ENCODE measurements at places on chromosomes 5 and 9. TPM values are rescaled to one million over a fixed set of nuclear protein-coding genes. Genes with fewer than 3 reads are reported as not detected.

- no peak for DNase-seq
These were observed 1.3 kb downstream of the SDHA start for GRCh38 chr5:219460-219863.

DNA sequence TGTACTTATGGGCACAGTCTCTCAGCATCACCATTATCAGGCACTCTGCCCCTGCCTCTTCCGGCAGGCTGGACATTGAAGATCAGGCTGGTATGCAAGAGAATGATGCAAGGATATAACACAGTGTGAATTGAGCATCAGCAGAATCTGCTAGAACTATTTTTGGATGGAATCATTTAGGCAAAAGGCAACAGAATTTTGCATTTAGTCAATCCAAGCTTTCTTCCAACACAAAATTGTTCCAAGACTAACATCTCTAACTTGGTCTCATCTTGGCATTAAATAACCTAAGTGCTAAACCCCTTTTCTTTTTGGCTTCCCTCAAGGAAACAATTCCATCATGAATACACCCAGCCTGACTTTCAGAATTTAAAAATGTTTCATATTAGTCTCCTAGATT, 339.9 kb downstream of the PRELID2 start:
- DNase-seq: no peak

DNA sequence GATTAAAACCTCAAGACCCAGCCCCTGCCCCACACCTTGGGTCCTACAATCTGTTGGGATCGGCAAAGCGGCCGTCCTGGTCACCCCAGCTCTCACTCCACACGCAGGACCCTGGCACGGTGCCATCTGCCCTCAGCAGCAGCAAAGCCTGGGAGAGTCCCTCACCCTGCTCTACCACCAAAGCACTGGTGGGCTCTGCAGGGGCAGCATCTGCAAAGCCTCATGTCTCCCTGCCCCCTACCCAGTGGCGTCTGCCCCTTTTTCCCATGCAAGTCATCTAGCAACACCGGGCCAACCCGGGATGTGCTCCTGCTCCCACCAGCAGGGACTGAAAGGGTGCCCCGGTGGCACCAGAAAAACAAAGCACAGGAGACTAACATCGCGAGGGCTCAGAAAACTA, 19.6 kb upstream of the CNOT6 start:
- DNase-seq: no peak

DNA sequence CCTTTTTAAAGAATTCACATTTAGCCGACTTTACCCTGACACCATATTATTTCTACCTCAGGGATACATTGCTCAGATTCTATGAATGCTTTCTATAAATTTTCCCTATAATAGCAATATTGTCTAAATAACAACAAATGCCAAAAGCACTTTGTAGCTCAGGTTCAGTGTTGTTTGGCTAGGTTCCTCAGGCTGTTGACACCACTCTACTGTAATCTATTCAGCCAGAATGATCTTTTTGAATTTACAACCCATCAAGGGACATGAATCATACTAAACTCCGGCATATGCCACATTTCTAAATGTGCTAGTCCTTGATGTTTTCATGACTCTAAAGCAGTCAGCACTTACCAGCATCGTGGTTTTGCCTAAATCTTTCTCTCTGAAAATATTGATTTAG, 641.5 kb upstream of the CDH10 start:
- no peak for DNase-seq

DNA sequence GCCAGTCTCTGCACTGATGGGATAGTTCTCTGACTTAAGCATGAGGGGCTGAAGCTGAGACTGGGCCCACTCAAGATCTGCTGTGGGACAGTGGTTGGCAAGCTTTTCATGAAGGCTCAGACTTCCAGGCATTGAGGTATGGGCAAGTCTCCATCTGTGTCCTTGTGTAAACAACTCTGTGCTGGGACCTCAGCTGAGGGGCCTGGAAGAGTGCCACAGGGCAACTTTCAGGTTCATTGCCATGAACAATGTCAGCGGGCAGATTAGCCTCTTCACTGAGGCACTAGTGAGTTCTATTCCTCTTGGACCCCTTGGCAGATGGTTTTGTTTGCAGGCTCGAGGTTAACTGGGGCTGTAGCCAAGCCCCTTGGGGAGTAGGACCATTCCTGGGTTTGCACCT, 127.1 kb downstream of the MRPS30 start:
- no peak for DNase-seq

DNA sequence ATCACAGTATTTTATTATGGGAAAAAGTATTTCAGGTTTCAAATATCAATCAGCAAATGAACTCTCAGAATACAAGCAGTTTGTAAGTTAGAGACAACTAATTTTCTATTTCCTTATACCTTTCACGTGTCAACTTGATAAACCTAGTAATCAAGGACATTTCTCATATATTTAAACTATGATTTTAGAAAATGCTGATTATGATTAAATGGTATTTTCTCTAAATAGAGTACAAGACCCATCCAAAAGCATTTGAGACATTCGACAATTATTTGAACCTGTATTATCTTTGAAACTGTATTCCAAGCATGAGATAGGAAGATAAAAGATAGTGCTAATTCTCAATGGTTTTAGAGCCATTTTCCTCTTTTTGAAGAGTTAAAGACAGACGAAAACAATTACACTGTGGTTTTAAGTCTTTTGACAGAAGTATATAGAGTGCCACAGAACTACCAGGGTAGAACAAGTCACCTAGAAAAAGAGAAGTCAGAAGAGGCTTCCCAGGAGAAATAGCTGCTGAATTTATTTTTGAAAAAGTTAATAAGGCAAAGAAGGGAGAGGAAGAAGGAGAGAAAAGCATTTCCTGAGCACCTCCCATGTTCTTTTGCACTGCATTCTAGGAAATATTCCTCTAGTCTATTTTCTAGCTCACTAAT, 5.6 kb downstream of the MEIKIN start:
- DNase-seq: no peak

DNA sequence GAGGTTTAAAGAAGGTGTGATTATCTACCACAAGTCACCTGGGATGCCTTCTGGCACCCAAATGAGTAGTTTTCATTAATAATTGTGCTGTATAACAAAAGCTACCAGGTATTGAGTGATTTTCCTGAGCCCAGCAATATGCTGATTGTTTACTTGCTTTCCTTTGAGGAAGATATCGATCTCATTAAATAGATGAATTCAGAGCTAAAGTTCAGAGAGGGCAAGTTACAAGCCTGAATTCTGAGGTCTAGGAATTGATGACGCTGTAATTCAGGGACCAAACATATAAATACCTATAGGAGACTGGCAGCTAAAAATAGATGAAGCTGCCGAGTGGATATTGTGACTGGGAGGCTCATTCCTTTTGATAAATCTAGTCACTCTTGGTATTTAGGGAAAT, 1.1 kb downstream of the ERCC6L2 start:
- no peak for DNase-seq

DNA sequence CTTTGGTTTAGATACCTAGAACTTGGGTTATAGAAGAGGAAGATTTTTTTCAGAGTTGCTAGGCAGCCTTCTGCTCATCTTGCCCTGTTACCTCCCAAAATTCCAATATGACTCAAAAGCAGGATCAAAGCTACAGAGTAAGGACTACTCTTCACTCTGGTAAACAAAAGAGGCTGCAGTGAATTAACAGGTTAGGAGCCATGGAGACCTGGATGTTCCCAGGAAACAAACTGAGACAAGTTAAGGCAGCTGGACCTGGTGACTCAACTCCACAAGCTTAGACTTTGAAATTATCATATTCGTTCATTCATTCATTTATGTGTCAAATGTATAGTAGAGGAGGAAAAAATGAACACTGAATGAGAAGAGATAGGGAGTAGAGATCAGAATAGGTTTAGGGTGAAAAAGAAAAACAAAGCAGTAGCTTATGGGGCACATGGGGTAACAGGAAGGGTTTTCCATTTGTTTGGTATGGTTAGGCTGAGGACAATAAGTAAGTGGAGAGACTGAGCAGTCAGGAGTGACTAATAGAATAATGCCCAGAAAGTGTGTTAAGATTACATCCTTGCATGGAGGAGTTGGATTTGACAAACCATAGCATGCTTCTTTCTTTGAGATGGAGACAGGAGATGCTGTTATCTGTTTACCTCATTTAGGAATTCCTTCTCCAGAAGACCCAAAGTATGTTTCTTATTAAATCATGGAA, 464.0 kb upstream of the ZNF608 start:
- DNase-seq: no peak

DNA sequence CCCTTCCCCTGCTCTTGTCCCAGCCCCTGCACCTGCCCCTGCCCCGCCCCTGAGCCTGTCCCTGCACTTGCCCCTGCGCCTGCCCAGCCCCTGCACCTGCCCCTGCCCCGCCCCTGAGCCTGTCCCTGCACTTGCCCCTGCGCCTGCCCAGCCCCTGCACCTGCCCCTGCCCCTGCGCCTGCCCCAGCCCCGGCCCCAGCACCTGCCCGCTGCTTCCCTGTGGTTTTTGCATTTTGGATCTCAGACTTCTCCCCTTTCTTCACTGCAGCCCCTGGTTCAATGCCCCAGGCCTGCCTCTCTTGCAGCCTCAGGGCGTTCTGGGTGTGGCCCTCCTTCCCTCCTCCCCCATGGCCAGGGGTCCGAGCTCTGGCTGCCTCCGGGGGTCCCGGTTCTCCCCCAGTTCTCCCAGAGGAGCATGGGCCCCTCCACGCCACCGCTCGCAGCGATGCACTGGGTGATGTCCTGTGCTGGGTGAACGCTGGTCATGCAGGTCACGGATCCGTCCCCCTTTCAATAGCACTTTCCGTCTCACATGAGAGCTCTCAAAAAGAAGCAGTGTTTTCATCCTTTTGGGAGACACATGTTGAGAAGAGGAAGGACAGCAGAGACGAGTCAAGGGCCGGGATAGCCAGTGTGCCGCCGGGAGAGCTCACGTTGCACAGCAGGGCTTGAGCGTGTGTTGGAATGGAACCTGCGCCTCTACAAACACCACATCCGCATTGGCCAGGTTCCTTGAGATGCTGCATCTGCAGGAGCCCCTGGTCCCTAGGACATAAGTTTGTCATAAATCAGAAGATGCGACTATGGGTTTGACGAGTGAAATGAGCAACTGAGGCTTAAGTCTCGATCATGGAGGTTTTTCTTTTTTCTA, 44.0 kb upstream of the IRX4 start:
- no peak for DNase-seq

DNA sequence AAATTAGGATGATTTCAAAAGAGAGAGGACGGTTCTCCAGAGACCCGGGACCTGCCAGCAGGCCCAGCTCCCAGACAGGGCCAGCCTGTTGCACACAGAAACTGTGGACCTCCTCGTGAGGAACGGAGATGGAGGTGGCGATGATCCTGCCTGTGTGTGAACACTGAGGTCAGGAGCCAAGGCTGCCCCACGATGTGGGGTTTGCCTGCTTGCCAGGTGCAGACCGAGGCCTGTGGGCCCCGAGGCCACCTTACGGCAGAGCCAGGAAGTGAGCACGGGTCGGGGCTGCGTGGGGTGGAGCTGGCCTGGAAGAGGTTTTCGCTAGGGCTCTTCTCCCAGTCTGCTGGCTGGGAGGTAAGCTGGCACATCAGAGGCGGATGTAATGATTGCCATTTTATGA, 4.3 kb downstream of the FAM163B start:
- DNase-seq: no peak

DNA sequence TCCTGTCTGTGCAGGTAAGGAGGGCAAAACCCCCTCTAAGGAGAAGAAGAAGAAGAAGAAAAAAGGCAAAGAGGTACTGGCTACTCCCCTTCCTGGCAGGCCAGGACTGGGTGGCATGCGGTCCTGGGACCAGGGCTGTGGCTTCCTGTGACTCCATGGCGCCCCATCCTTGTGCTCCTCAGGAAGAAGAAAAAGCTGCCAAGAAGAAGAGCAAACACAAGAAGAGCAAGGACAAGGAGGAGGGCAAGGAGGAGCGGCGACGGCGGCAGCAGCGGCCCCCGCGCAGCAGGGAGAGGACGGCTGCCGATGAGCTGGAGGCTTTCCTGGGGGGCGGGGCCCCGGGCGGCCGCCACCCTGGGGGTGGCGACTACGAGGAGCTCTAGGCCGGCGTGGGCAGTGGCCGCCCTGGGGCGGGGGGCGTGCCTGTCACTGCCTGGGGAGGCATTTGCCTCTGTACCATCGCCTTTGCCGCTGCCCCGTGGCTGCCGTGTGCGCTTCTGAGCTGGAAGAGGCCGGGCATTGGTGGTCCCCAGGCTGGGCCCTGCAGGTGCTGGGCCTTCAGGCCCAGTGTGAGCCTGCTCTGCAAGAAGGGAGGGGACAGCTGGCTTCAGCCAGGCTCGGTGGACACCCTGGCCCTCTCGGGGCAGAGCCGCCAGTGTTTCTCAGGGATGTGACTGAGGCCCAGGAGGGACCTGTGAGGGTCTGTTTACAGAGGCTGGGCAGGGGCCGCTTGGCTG, 2.0 kb upstream of the AJM1 start:
- DNase-seq: no peak

DNA sequence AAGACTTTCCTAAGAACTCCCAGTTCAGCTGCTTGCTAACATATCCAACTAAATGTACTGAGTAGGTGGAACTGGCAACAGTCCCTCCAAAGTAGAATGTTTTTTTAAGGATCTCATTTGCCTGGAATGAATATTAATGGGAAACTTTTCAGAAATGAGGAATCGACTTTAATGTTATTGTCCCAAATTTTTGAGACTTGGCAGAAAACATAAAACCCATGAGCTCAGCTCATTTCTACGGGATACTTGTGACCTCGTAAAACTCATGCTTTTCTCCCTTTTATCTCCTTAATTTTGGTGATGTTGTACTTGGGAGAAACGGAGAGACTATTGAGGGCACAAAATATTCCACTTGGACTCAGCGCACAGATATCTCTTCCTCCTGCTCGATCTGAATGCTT, 296.8 kb downstream of the EBF1 start:
- no peak for DNase-seq

GRCh38 chr5:172855597-172856292, 21.7 kb downstream of the ERGIC1 start:
- DNase-seq: no peak

DNA sequence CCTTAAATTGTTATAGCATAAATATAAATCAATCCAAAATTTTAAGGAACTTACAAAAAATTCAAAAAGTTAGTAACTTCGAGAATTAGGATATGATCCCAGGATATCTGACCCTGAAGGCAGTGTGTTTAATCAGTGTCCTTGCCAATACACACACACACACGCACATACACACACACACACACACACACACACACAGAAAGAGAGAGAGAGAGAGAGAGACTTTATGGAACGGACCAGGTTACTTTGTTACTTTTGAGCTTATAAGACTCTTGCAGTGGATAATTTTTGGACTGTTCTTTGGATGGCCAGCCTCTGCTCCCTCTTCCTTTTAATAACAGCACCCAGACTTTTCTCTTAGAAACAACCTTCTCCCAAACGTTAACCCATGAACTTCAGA, 322.9 kb downstream of the NFIB start:
- DNase-seq: no peak

RNF183 gene
- 0.15 TPM for total RNA-seq

EIF4E1B gene
- not detected for total RNA-seq

CCDC183 gene
- total RNA-seq: 2.4 TPM

Data from pancreas (tissue), 10 donors.